ENCODE measurements at places on chromosomes 7 and 10.

GRCh38 chr7:130791746-130792145 lies 57.7 kb upstream of the KLF14 start:
- DNase-seq: no peak

DNA sequence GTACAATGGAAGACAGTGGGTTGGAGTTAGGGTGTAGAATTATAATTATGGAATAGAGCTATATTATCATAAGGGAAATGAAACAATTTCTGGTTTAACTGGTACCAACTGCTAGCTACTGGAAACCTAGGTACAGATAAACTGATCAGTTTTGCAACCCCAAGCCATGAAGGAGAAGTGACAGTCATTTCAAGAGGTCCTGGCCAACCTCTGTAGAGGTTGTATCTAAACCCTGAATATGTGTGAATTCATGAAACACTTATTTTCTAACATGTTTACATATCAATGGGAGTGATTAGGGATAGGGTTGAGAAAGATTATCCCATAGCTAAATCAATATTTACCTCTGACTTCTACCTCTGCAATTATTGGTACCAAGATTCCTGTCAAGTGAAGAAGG lies 29.9 kb upstream of the CC2D2B start:
- no peak for DNase-seq

GRCh38 chr7:79298145-79298760 lies 155.2 kb downstream of the MAGI2 start:
- DNase-seq: peak; percentile 67

- DNase-seq: no peak
Observed at GRCh38 chr7:80794631-80795573, 123.9 kb downstream of the SEMA3C start.

DNA sequence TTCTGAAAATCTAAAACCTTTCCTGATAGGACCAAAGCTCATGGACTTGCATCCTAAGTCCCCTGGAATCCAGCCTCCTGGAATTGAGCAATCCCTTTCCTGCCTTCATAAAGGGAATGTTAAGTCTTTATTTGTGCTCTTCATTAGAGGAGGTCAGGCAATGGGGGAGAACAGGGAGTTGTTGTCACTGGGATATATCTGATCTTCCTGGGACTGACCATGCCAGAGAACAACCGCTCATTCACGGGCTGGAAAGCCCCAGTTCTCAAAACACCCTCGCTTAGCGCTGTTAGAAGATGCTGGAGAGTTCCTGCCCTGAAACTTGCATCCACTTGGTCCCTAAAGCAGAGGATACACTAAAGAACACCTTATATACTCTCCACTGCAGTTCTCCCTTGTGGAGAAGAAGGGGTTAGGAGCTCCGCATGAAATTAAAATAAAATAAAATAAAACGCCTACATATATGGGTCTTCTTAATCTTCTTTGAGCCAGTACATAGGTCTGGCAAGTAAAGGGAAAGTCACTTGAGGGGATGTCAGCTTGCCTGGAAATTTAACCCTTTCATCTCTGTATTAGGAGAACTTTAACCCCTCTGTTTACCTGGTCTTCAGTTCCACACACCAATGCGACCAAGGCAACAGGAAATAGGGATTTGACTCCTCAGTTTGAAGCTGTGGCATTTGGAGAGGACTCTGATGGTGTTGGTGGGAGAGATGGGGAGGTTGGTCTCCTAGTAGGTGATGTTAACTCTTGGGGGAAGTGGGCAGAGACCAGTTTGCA lies 1.2 kb downstream of the SORCS1 start:
- no peak for DNase-seq

GRCh38 chr10:30384701-30385201 lies 35.7 kb upstream of the MTPAP start:
- DNase-seq: peak; percentile 13

DNA sequence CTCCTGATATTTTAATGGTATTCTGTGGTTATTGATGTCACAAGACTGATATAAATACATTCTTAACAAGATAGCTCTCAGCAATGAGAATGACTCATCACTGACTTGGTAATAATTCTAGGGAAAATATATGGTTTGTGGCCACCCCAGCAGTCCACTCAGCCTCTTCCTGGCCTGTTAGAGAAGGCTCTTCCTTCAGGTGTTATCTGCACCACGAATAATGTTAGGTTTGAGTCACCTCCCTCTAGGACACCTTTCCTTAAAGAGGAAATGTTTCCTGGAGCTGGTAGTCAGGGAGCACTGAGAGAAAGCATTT lies 163.3 kb downstream of the SVIL start:
- DNase-seq: peak; percentile 49

- DNase-seq: no peak
Observed at GRCh38 chr7:30240106-30240800, 44.1 kb upstream of the ZNRF2 start.

DNA sequence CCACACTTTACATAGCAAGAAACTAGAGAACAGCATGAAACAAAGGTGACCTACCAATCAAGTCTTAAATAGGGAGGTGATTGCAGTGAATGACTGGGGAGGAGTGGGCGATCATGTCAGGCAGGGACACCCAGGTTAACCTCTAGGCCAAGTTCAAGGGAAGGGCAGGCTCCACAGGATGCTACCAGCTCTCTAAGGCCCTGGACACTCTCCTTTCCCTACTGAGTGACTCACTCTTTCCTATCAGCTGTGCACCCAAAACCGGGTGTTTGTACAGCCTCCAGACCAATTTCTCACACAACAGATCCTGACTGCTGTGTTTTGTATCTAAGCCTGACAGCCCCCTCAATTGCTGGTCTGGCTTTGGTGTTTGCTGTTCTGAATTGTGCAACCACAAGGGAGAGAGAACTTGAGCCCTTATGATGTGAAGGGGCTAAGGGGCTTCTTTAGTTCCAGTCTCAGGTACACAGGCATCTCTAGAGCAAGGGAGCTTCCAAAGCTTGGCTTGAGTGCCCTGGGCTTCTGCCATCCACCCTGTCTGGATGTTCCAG lies 107.8 kb downstream of the TBXAS1 start:
- DNase-seq: peak; percentile 73

DNA sequence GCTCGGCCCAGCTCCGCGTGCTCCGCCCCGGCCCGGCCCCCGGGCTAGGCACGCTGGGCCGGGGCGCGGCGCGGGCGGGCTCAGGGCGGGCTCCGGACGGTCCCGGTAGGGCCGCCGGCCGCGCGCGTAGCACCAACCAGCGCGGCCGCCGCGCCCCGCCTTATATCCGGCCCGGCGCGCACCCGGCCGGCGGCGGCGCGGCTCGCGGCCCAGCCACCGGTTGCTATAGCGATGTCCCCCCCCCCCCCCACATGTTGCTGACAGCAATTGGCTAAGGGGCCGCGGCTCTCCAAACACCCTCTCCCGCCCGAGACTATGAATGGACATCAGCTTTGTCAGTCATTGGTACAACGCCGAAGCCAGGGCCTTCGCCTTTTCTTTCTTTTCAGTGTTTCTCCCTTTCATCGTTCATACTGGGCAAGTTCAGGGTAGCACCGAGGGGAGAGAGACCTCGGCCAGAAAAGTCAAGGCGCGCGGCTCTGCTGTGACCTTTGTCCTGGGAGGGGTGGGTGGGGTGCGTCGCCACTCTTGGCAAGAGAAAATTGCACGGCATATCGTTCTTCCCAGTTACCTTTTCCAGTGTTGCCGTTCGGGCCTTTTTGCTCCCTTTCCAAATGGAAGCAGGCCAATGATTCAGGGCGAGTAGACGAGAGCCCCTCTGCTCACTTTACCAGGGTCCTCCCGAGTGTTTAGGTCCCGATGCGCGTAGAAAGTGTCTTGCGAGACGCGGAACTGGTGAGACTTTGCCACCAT lies 354.2 kb downstream of the DNAJB6 start:
- DNase-seq: peak; percentile 78

DNA sequence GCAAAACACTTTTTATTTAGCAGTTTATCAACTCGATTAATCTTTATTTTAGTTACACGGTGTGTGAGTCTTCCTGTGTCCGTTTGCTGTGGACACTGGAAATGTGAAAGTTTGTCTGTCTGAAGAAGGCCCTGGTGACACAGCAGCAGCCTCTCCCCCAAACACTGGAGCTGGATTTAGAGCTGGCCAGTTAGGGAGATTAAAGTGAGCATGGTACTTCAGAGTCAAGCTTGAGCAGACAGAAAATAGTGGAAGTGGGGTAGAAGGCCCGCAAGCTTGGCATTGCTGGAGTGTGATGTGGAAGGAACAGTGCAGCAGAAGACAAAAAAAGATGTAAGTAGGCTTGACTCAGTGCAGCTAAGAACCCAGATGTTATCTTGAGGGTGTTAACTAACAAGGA lies 85.9 kb downstream of the POM121L12 start:
- no peak for DNase-seq

- no peak for DNase-seq
Observed at GRCh38 chr7:82141427-82141826, 302.1 kb downstream of the CACNA2D1 start.

DNA sequence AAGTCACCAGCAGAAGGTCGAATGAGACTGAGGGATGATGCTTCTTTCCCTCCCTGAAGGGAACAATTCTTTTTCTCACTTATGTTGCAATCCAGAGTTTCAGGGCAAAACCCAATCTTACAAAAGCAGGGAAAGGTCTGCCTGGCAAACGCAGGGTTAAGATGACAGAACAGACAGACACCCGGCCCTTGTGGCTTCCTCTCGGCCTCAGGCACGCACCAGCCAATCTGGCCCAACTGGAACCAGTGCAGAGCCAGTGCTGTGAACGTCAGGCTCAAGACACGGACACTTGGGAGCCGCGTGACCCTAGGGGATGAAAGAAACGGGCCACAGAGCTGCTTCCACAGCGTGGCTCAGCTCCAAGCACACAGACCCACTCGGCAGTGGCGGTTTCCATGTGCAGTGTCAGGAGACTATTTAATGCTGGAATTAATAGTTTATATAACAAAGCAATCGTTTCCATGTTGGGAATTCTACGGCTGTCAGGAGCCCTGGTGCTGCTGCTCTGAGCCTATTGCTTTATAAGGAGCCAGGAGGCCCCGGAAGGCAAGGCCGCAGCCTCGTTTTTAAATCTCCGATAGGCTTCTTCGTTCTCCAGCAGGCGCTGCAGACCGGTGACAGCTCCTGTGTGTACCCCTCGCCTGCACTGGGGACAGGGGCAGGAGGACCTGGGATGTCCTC lies 198.4 kb downstream of the DIP2C start:
- no peak for DNase-seq

- DNase-seq: no peak
Observed at GRCh38 chr10:36366843-36367242, 724.7 kb upstream of the FZD8 start.

DNA sequence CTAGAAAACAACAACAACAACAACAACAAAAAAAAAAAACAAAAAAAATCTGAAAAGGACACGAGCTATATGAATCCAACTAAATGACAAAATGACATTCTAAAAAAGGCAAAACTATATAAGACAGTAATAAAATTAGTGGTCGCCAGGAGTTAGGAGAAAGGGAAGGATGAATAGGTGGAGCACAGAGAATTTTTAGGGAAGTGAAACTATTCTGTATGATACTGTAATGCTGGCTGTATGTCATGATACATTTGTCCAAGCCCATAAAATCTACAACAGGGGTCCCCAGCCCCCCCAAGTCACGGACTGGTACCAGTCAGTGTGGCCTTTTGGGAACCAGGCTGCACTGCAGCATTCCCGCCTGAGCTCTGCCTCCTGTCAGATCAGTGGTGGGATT lies 2.8 kb upstream of the PUS7 start:
- DNase-seq: no peak

DNA sequence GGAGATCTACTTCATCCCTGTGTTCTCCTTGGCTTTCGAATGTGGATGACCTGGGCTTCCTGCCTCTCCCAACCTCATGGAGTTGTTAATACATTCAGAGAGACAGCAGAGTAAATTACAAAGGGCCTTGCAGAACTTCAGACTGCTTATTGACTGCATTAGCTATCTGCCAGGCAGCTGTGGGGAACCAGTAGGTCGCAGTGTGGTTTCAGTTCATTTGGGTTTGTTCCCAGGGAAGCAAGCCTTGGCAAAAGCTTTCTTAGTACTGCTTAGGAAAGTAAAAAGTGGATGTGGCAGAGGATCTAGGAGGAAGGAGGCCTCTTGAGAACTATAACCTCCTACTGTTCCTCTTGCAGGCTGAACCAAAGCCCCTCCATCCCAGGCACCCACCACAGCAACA lies 9.2 kb downstream of the NPFFR1 start:
- DNase-seq: no peak

DNA sequence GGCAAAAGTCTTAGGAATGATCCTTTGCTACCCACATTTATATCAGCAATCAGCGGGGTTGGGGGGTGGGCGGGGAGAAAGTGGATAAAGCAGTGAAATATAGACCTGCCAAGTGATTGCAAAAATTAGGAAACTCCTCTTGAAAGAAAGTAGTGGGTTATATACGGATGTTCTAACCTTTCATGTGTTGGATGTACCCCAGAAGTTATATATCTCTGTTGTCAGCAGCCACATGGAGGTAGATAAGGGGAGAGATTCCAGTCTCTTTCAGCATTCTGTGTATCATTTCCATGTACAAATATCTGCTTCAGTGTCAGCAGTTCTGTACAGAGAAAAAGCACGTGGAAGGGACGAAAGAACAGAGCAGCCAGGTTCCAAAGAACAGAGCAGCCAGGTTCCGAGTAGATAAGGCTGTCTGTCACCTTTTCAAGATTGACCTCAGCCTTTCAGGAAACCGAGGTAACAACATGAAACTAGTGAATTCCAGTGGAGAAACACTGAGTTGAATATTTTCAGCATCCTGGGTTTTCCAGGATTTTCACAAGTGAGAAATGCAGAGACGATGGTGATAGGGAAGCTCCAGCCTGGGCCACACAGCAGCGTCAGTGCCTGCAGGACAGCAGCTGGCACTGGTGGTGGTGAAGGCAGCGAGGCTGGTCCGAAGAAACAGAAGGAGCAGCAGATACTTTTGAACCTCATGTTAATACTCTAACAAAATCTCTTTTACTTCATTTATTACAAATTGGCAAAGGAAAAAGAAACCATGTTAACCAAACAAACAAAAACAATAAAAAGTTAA lies 212.3 kb downstream of the C7orf25 start:
- DNase-seq: no peak

GRCh38 chr7:33742999-33743587 lies 162.2 kb upstream of the BMPER start:
- DNase-seq: no peak
